Left hindlimb (tissue), 1 donor: ENCODE measurements at places on chromosomes 5 and 9.

DNA sequence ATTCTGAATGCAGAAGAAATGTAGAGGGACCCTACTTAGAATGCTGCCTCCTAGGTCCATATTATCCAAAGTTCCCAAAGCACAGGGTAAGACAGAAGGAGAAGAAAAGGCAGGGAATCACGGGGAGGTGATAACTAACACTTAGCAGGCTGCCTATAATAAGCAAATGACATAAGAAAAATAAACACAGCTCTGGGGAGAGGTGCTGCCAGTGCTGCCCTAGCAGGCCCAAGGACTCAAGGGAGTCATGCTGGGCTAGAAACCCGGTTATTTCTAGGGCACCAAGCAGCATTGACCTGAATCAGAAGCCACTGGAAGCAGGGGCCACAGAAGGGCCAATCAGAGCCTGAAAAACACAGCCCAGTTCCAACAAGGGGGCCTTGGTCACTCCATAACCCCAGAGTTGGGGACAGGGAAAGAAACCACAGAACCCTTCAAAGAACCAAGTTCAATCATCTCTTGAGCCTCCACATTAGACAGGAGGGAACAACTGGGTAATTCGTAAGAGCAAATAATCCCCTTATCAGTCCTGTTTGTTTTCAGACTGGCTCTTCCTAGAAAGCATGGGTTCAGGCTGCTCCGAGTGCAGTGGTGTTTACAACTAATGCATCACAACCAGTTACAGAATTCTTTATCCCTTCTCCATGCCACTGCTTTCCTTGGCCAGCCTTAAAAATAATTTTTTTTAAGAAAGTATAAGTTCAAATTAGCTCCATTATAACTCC lies 24.0 kb downstream of the NRG2 start:
- no peak for DNase-seq

GRCh38 chr5:180111273-180112002 lies 39.9 kb upstream of the RNF130 start:
- peak; percentile 22 for DNase-seq

DNA sequence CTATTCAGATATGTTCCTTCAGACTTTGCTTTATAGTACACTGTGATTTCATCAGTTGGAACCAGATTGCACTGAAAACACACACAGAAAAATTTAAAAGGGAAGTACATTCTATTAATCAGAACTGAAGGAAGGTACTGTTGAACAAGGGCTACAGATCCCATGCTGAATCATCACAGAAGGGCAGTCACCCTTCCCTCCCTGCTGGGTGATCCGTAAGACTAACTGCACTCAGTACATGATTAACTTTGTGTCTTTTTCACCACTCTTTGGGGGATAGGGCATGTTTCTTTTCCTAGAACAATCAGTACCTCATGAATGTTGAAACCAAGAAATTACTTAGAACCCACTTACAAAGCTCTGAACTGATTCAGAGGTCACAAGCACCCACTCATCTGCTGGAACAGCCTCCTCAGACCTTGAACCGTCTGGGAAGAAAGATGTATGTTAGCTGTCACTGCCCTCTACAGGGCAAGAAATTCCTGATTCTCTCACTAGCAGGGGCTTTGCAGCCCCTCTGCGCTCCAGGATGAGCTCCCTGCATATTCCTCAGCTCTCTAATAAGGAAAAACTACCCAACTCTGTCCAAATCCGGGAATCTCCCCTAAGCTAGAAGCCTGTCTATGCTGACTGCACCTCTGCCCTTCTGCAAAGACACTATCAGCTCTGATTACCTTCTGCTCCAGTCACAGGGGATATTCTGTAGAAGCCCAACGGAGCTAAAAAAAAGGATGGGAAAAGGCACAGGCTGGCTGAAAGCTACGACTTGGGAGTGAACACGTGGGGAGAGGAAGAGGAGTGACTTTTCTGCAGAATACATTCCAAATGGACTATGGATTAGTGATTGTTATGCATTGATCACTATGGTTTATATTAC lies 51.0 kb downstream of the IARS1 start:
- DNase-seq: no peak

DNA sequence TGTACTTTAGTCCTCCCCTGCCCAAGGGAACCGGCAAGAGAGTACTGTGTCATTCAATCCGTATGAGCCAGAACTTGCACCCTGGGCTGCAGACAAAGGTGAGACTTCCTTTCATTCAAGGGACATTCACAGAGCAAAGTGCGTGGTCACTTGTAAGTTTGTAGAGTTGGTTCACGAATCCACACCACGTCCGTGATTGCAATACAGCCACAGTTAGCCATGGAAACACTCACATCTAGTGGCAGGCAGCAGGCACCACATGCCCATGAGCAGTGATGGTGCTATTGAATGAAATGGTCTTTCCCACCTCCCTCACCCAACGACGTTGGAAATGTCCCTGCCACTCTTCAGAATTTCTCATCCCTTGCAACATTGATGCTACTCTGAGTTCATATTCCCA lies 72.6 kb downstream of the SYK start:
- no peak for DNase-seq

DNA sequence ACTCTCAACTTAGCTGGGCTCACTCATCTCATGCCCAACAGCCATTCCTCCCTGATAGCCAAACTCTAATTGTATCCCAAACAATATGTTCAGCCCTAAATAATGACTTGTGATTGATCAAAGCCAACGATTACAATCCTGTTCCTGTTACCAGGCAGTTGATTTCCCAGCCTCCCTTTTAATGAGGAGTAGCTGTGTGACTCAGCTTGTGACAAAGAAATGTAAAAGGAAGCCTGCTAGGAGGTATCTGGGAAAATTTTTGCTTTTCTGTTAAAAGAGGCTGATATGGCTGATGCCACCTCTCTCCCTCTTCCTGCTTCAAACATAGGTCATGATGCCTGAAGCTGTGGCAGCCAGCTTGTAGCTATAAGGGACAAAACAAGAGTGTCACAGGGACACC lies 19.6 kb upstream of the ENC1 start:
- DNase-seq: no peak

GRCh38 chr9:96115836-96116235 lies 186.1 kb downstream of the HSD17B3 start:
- DNase-seq: no peak

DNA sequence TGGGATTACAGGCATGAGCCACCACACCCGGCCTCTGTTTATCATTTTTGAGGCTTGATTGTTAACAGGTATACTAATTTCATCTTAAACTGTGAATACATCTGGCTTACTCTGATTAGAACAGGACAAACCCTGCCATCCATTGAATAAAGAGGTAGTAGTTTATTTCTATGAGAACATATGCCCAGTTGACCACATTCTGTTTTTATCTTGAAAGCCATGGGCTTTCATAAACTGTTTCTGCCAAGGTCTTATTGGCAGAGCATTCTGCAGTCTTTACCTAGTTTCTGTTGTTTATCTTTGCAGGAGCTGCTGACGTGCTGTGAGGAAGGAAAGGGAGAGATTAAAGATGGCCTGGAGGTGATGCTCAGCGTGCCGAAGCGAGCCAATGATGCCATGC lies 184.9 kb upstream of the OTULINL start:
- no peak for DNase-seq

DNA sequence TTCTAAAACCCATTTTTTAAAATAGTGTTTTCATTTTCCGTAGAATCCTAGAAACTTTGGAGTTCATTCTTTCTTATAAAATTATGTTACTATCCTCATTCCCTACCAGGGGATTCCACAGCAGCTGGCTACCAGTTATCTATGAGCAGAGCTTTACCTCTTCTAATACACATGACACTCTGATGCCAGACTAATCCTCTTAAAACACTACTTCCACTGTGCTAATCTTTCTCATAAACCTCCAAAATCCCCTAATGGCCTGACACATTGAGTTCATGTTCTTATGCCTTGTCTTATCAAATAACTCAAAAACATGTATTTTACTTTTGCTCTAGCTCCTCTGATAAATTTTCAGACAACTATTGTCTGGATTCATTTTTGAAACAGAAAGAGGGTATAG lies 633.6 kb upstream of the FTMT start:
- no peak for DNase-seq

DNA sequence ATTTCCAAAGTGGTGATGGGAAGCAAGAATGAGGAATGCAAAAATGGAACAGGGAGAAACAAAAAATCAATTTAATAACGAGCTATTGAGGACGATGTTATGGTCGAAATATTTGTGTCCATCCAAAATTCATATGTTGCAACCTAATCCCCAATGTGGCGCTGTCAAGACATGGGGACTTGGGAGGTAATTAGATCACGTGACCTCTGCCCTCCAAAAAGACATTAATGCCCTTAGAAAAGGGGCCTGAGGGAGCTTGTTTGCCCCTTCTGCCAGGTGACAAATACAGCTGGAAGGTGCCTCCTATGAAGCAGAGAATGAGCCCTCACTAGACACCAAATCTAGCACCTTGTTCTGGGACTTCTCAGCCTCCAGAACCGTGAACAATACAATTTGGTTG lies 315.2 kb upstream of the CDH9 start:
- no peak for DNase-seq

DNA sequence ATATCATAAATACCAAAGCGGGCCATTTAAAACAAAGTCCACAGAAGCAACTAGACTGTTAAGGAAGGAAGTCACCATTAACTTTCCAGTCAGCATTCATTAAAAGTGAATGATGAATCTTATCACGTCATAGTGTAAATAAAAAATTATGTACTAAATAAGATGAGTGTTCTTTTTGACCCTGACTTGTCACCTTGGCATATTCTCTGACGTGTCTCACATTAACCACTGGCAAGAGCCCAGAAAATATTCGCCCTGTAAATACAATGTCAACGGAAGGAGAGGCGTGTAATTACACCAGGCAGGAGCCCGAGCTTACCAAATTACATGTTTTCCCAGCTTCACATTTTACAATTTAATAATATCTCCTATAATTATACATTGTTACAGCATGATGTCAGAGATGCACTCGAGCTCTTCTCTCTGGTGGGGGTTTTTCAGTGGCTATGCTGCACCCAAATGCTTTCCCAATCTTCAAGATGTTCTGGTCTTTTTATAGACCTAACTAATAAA lies 29.3 kb upstream of the UBE2QL1 start:
- no peak for DNase-seq
